Stimulated activated CD8-positive, alpha-beta memory T cell treated with anti-CD3 and anti-CD28 coated beads, Interleukin-4, amount 100 ng/mL, for 4 hours (primary cell): ENCODE measurements at places on chromosomes 6 and 20.

DNA sequence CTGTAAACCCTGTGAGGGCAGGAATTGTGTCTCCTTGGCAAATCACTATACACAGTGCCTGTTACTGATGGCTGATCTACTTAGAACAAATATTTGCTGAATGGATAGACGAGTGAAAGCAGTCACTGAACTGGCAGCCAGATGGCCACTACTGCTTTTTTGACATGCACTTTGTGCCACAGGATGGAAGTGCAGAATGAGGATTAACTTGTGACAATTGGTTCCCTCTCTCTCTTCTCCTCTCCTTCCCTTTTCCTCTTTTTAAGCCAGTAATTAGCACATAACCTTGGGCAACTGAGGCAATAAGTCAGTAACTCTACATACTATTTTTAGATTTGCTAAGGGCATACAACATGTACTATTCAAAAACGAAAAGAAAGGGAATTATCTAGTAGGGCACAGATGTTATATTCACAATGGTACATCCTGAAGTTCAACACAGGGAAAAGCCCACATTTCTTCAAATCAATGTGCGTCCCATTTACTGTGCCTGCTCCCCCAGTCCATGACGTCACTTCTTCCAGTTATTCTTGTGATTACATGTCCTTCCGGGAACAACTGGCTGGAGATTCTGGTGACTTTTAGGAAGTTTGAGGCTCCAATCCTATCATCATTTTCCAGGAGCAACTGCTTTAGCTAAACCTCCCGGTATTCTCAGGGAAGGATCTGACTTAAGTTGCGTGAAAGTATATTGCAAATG lies 17.0 kb upstream of the RPS6KA2 start:
- DNase-seq = no peak

GRCh38 chr6:38701551-38701950 lies 1.4 kb downstream of the GLO1 start:
- no peak for DNase-seq

DNA sequence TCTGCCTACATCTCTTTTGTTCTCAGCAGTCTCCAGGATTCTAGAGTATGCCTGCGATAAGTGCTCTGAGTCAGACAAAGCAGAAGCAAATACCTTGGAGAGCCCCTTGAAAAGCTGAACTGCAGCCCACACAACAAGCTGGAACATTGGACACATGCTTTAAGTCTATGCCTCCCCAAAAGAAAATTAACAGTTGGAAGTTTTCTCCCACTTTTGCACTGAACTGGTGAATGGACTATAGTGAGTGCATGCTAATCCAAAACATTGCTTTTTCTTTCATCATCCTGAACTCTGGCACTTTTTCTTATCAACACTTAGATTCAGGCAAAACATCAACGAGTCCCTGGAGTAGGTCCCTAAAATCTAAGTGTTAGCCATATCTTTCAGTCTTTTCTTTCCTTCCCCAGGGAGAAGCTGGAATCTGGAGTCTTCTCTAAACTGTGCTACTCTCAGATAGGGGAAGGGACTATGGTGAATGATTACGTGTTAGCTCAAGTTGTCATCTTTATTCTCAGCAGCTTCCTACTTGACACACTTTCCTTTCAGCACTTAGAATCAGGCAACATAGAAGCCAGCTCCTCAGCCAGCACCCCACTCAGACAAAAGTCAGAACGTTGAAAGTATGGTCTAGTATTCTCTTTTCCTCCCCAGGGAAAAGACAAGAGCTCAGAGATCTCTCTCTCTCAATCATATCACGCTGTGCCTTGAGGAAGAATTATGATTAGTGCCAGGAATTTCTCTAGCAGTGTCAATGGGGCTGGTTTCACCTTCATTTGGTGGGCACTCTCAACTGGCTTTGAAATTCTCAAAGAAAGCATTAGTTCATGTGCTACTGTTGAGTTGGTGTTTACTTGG lies 811.0 kb upstream of the GJE1 start:
- DNase-seq = no peak

DNA sequence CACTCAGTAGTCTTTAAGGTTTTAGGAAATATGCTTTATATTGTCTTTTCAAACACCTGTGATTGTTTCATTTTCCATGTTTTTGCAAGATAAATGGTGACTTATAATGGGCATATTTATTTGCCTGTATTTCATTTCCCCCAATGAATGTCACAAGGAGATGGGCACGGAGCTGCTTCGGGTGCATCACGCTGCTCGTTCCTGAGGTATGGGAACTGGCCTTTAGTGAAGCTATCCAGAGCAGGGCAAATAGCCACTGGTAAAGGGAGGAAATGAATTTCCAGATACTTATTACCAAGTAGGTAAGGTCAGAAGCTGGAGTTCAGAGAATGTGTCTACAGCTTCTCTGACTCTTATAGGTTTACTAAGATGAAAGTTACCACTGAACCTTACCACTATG lies 3.7 kb downstream of the POU3F2 start:
- DNase-seq = no peak

DNA sequence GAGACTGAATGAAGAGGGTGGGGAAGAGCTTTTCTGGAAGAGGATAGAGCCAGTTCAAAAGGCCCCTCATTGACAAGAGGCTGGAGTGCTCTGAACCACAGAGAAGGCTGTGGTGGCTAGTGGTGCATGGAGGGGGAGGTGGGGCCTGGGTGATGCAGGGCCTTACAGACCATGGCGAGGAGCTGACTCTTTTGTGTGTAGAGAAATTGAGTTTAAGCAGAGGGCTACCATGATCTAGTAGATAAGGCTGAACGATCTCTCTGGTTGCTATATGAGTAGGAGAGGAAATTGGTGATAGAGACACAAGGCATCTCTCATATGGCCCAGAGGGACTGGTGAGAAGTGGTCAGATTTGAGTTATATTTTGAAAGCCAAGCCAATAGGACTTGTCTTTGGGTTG lies 137.6 kb downstream of the UST start:
- no peak for DNase-seq

GRCh38 chr20:53938739-53939138 lies 131.7 kb downstream of the BCAS1 start:
- DNase-seq = no peak

GRCh38 chr6:93575495-93576267 lies 156.3 kb upstream of the EPHA7 start:
- no peak for DNase-seq

DNA sequence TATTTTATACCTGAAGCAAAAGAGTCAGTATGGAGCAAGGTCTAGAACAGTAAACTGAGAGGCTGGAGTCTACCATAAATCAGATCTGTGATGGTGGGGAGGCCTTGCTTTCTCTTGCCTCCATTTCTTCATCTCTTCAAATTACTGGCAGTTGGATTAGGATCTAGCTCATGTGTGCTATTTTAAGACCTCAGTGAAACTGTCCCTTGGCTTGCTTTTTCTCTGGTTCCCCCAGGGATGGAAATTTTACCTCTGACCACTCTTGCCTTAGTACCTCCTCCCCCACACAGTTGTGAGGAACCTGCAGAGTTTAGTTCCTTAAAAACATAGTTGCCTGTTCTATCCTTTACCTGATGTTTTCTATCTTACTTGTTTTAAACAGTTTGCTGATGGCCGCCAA lies 8.5 kb downstream of the TMEM14B start:
- no peak for DNase-seq

DNA sequence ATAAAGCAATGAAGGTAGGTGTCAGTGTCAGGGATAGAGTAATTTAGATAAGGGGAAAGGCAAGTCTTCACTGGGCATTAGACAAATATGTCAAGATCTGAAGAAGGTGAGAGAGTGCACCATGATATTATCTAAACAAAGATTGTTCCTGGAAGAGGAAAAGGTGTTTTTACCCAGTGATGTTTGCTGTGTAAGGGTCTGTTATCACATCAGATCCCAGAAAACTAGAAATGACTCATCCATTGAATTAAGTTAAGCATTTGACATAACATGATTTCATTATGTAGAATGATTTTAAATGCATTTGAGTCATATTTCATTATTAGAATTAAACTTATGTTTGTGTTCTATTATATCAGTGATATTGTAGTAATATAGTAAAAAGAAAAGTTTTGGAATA lies 1279.5 kb upstream of the CITED2 start:
- no peak for DNase-seq

DNA sequence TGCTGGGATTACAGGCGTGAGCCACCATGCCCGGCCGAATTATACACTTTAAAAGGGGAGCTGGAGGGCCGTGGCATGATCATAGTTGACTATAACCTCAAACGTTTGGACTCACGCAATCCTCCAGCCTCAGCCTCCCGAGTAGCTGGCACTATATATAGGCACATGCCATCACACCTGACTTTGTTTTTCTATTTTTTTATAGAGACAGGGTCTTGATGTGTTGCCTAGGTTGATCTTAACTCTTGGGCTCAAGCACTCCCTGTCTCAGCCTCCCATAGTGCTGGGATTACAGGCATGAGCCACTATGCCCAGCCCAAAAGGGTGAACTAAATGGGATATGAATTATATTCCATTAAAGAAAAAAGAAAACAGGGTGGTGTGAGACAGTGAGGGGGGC lies 7.8 kb downstream of the PTGIS start:
- no peak for DNase-seq

- no peak for DNase-seq
Observed at GRCh38 chr20:9290331-9290730, 221.4 kb downstream of the PLCB4 start.

- no peak for DNase-seq
Observed at GRCh38 chr6:142856624-142857232, 88.2 kb downstream of the HIVEP2 start.

DNA sequence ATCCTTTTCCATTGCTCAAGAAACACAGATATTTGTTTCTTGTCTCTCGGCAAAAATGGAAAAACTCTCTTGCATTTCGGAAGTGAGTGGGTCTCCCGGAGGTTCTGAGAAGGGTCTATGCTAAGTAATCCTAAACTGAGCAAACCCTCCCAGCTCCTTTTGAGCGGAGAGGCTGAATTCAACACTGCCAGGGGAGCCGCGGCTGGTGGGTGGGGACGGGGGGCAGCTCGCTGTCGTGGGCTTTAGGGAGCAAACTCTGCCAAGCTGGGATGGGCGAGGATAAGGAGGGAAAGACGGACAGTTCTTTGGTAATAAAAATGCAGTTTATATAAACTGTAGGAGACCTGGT lies 211.4 kb downstream of the FOXC1 start:
- DNase-seq = no peak

DNA sequence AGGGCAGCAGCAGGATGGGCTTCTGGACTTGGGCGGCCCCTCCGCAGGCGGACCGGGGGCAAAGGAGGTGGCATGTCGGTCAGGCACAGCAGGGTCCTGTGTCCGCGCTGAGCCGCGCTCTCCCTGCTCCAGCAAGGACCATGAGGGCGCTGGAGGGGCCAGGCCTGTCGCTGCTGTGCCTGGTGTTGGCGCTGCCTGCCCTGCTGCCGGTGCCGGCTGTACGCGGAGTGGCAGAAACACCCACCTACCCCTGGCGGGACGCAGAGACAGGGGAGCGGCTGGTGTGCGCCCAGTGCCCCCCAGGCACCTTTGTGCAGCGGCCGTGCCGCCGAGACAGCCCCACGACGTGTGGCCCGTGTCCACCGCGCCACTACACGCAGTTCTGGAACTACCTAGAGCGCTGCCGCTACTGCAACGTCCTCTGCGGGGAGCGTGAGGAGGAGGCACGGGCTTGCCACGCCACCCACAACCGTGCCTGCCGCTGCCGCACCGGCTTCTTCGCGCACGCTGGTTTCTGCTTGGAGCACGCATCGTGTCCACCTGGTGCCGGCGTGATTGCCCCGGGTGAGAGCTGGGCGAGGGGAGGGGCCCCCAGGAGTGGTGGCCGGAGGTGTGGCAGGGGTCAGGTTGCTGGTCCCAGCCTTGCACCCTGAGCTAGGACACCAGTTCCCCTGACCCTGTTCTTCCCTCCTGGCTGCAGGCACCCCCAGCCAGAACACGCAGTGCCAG lies at the start of gene TNFRSF6B:
Gene TNFRSF6B (plus strand): TSS at position 25 of the 729 bp plus-strand sequence. CDS start 116 bp downstream, at position 141.
- no peak for DNase-seq

DNA sequence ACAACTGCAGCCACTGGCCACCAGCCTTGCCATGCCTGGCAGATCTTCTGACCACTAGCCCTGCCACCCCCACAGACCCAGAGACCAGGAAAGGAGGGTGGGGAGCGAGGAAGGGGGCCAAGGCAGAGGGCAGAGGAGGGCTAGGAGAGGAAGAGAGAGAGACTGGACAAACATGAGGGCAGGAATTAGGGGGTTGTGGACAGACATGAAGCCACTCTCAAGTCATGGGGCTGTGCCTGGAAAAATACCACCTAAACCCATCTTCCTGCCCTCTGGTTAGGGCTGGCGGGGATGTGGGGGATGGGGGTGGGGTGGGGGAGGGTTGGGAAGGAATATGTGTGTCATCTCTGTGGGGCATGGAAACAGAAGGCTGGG lies 1.4 kb upstream of the SLC29A1 start:
- DNase-seq = no peak

DNA sequence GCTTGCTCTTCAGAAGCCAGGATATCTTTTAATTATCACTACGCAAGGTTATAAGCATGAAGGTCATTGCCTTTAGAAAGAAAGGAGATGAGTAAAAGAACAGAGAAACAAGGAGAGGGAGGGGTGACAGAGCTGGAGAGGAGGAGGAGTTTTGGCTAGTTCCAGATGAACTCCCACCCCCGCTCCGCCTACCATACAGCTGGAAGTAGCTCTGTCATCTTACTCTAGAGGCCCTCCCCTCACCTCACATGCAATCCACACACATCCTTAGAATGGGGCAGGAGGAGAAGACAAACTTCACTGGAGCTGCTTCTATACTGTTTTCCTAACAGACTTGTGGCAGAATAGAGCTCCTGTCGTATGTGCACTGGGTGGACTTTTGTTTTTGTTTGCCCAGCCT lies 144.7 kb downstream of the SCML4 start:
- DNase-seq = no peak
